Stimulated activated CD4-positive, alpha-beta T cell treated with anti-CD3 and anti-CD28 coated beads, Interleukin-15, amount 100 ng/mL, for 24 hours (primary cell): ENCODE measurements at places on chromosomes 5 and 9.

DNA sequence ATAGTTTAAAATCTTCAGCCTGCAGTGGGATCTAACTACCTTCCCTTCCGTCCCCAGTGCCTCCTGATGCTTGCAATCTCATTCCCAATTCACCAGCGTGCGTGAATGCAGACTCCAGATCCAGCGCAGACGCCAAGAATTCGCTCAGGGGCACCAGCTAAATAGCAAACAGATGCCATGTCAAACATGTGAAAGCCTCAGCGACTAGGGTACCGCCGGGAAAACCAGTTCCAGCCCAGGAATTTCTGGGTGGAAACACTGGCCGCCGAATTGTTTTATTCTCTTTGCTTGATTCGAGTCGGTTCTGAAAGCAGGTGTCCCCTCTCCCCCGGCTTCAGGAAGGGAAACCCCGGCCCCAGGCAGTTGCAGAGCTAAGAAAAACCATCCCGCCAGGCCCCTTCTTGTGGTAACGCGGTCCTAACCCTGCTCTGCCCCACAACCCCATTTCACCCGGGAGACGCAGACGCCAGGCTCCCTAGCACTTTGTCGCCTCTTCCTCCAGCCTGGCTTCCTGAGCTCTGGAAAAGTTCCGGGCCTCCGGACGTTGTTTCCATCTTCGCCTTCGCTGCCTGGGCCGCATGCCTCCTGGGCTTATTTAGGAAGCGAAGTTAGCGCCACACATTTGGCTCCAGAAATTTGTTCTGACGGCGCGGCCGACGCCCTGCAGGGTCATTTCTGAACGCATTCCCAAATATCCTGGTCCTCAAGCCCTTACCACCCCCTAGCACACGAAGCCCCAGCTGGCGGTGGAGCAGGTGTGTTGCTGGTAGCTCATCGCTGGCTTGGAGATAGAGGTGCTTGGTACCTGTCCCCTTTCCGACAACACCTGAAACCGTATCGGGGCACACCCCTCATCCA is 665 bp upstream of the LVRN start:
- DNase-seq, result peak; percentile 14

GRCh38 chr5:124056991-124057723 is 545.2 kb downstream of the CSNK1G3 start:
- no peak for DNase-seq

- DNase-seq, result no peak
Observed at GRCh38 chr9:127686461-127687393, 20.1 kb upstream of the CFAP157 start.

GRCh38 chr5:23507278-23507685 is at the start of gene PRDM9:
TSS of gene PRDM9 (plus strand) at chr5:23507609. CDS start at chr5:23509034, 1,425 bp downstream.
- peak; percentile 23 for DNase-seq

- DNase-seq, result peak; percentile 5
Observed at GRCh38 chr5:35029333-35029732, 18.4 kb downstream of the AGXT2 start.

DNA sequence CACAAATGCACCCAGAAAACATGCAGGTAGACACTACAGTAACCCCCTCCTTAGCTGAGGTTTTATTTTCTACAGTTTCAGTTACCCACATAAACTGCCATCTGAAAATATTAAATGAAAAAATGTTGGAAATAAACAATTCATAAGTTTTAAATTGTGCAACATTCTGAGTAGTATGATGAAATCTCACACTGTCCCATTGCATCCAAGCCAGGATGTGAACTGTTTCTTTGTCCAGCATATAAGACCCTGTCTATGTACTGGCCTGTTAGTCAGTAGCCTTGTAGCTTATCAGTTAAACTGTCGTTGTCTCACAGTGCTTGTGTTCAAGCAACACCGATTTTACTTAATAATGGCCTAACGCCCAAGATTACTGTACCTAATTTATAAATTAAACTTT is 630.5 kb downstream of the ANXA1 start:
- no peak for DNase-seq

DNA sequence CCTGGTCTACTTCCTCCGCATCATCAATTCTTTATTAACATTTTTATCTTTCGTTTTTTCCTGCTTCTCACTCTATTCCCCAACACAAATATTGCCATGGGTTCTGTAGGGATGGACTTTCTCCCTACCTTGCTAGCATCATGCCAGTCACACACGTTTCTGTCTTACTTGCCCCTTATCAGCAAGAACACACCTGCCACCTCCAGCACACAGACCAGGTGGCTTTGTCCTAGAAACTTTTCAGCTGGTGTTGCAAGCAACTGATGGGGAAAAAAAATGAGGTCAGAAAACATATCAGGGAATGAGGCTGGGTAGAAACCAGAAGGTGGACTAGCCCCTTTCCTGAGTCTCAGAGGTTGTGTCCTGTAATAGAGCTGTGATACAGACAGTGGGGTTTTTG is 5.8 kb downstream of the SH3RF2 start:
- DNase-seq, result no peak

DNA sequence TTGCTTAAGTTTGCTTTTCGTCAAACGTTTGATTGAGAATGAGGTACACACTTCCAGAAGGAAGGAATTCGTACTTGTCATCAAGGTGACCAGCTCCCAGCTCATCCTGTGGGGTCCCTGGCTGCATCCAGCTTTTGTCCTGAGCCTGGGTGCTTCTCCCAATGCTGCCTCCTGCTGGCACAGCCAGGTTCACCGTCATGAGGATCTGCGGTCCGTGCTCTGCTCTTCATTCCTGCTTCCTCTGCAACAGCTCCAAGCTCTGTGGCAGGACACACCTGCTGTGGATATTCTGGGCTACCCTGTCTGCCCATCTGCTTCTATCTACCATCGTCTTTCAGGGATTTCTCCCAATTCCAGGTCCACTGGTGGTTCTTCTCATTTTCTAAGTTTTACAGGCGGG is 13.3 kb upstream of the UBE2QL1 start:
- peak; percentile 26 for DNase-seq

DNA sequence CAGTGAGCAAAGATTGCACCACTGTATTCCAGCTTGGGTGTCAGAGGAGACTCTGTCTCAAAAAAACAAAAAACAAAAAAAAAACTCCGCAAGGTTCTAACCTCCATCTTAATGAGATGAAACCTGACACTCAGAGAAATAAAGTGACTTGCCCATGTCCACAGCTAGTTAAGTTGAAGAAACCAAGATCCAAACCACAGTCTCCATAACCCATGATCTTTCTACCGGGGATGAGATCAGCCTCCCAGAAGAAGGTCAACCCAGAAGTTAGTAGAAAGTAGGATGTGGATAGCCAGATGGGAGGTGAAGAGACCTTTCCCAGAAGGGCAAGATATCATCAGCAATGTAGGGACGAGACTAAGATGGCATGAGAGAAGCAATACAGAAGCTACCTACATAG is 140.4 kb upstream of the ADRA1B start:
- no peak for DNase-seq
